ENCODE measurements at places on chromosomes 5 and 9. TPM values are rescaled to one million over a fixed set of nuclear protein-coding genes. Genes with fewer than 3 reads are reported as not detected.

DNA sequence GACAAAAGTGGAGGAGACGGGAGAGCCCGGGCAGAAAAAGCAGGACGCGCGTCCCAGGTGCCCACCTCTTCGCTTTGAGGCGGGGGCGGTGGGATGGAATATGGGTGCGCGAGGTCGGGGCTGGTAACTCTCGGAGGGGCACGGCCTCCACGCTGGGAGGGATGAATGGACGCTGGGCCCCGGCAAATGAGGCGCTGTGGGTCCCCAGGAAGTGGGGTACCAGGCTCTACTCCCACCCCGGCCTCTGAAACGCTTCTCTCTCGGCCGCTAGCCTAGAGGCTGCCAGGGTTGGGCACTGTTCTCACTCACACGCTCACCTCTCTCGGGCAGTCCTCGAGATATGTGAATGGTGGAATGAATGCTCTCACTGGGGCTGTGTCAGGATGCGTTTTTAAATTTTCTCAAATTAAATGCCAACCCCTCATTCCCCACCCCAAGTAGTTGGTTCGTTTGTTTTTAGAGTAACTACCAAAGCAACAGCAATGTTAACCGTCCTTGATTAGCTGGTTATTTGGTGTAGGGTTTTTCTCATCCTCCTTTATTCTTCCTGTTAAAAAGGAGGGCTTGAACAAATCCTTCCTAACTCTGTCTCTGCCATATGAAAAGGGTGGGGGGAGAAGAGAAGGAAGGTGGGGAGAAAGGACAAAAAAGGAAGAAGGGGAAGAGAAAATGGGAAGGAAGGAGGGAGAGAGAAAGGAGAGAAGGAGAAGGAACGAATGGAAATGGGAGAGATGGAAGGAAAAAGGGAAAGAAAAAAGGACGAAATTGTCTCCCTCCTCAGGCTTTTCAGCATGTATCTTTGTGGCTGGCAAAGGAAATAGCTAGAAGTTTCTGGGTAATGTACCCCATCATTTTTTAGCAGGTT lies 1.3 kb upstream of the EBF1 start:
- no peak for DNase-seq

GRCh38 chr5:14240359-14240758 lies 97.2 kb downstream of the TRIO start:
- peak; percentile 29 for DNase-seq

DNA sequence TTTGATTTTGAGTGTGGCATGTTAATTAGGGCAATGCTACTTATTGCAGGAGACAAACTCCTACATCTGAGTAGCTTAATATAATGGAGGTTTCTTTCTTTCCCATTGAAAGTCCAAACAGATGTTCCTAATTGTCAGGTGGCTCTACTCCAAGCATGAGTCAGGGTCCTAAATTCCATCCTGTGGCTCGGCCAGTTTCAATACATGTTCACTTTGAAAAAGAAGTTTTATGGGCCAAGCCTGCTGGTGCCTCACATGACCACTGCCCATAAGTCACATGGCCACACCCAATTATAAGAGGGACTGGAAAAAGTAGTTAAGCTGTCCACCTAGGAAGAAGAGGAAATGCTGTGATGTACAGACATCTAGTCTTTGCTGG lies 170.4 kb downstream of the ARRDC3 start:
- DNase-seq: peak; percentile 72

- DNase-seq: no peak
Measured at GRCh38 chr5:10109299-10109698, 140.4 kb downstream of the ATPSCKMT start.

DNA sequence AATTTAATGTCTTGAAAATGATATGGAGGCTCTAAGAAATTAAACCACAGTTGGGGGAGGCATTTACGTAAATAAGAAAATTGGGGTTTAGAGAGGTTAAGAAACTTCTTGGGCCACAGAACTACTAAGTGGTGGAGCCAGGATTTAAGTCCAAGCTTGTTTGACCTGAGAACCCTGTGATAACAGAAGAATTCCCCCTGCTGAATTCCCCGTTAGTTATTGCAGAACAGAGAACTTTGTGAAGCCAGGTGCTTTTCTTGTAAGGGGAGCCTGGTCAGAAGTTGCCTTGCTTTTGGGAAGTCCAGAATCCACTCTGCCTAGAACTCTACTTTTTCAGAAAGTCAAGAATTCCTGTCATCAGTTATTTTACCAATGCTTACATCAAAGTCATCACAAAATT lies 309.3 kb upstream of the SEMA6A start:
- no peak for DNase-seq

- DNase-seq: no peak
Measured at GRCh38 chr9:81461196-81461595, 228.2 kb downstream of the TLE1 start.

DNA sequence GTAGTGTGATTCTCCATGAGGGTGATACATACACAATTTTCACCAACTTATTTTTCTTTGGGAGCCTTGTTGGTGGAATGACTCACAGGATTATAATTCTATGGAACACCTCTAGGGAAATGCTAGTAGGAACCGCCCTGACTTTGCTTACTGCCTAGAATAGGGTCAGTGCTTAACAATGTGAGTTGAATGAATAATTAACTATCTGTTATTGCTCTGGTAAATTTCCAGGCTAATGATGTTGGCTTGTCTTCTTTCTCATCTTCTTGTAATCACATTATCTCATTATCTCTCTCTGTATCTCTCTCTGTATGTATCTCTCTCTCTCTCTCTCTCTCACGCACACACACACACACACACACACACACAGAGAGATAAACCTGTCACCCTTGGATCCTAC lies 291.1 kb downstream of the TRIM32 start:
- DNase-seq: no peak

DNA sequence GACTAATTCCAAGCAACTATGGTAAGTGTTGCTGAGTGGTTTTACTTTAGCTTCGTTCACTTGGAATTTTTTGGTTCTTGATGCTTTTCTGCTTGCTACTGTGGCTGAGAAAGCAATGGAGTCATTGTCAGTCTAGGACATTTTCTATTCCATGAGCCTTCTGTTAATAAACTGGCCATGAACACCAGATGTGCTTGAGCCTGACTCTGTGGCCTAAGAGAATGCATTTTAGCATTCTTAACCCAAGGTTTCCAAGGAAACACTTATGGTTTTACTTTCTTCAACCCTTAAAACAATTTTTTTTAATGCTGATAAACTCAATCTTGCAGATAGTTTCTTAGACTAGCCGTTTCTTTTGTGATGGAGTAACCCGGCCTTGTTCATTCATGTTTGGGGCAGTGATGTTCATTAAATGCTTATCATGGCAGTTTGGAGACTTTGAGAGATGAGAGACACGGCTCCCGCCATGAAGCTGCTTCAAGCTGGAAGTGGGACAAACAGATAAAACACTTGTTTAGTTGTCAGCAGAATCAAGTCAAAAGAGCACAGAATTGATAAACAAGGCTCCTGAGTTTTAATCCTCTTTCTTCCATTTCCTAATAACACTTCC lies 42.4 kb downstream of the OSTF1 start:
- no peak for DNase-seq

DNA sequence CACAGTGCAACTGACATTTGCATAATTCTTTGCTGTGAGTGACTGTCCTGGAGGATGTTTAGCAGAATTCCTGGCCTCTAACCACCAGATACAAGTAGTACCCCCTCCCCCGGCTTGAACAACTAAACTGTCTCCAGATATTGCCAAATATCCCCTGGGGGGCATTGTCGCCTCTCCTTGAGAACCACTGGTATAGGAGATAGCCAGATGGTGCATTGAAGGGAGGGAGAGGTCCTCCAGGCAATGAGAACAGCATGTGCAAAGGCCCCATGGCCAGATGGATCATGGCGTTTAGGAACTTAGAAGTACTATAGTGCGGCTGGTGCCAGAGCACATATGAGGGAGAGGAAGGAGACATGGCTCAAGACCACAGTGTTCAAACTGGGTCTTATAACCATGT lies 18.9 kb upstream of the ORM1 start:
- no peak for DNase-seq

GRCh38 chr5:166267907-166268306 lies 2023.5 kb upstream of the WWC1 start:
- DNase-seq: no peak

DNA sequence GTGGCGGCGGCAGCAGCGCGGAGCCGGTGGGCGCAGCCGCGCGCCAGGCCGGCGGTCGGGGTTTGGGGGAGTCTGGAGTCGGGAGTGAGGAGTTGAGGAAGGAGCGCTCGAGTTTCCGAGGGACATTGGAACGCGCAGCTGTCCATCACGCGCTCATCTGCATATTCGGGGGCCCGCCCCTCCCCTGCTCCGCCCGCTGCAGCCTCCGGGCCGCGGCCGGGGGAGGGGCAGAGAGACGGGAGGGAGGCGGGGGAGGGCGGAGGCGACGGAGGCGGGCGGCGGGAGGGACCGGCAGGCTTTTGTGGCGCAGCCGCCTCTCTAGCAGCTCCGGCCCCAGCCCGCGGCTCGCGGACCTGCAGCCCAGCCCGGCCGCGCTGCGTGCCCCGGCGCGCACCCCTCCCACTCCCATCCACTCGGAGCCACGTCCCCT lies at the start of gene IRX2:
IRX2 (minus strand) TSS at position 86 of the 430 bp plus-strand sequence. CDS start 264 bp downstream, outside the sequence.
- DNase-seq: peak; percentile 93

The PCDHGA5 gene
- 0.66 TPM for total RNA-seq

The CBY3 gene
- not detected for total RNA-seq

DNA sequence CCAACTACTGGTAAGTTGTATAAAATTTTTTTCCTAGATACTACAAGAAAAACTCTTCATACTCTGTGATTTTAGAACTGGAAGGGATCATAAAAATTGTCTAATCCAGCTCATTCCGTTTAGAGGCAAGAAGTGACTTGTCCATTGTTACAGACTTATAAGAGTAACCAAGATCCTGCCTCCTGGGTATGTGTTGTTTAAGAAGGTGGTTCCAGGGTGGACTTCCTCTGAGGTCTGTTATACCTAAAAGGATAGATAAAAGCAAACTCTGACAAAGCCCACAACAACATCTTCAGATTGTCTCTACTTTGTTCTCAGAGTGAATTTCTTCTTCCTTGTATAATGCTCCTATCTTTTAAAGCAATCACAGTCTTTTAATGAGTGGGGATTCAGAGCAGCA lies 24.2 kb downstream of the TGFBR1 start:
- no peak for DNase-seq

Measured in SK-MEL-5 (cell line).